ENCODE measurements at places on chromosomes 5 and 9. TPM values are rescaled to one million over a fixed set of nuclear protein-coding genes. Genes with fewer than 3 reads are reported as not detected.

ENTPD2 gene
- 3.1 TPM for total RNA-seq

DBH gene
- not detected for total RNA-seq

TMEM252 gene
- not detected for total RNA-seq

PCDHB9 gene
- 0.07 TPM for total RNA-seq

NDUFB6 gene
- 115 TPM for total RNA-seq

PCDHB5 gene
- 1.1 TPM for total RNA-seq

GRIN3A gene
- not detected for total RNA-seq

MAP1B gene
- total RNA-seq: 38.7 TPM

CD74 gene
- total RNA-seq: not detected

GIN1 gene
- total RNA-seq: 3.2 TPM

PIGO gene
- total RNA-seq: 44.1 TPM

TRIM7 gene
- 41.9 TPM for total RNA-seq

SLC9A3 gene
- 2.1 TPM for total RNA-seq

CDX1 gene
- total RNA-seq: not detected

RASGRF2 gene
- 1.1 TPM for total RNA-seq

GARIN3 gene
- total RNA-seq: not detected

NXNL2 gene
- 0.52 TPM for total RNA-seq

CENPH gene
- total RNA-seq: 25.3 TPM

CCDC171 gene
- total RNA-seq: 0.33 TPM

Measured in A549 treated with dexamethasone at 1 μM for 4 hours (cell line).